Stimulated activated CD4-positive, alpha-beta T cell treated with anti-CD3 and anti-CD28 coated beads, TNF-alpha, amount 100 ng/mL, for 24 hours (primary cell): ENCODE measurements at places on chromosomes 3 and 15.
A peak's percentile ranks its signal among the peaks of the same experiment; 100 is the strongest.

GRCh38 chr3:69823743-69824142, 84.5 kb downstream of the MITF start:
- no peak for DNase-seq

DNA sequence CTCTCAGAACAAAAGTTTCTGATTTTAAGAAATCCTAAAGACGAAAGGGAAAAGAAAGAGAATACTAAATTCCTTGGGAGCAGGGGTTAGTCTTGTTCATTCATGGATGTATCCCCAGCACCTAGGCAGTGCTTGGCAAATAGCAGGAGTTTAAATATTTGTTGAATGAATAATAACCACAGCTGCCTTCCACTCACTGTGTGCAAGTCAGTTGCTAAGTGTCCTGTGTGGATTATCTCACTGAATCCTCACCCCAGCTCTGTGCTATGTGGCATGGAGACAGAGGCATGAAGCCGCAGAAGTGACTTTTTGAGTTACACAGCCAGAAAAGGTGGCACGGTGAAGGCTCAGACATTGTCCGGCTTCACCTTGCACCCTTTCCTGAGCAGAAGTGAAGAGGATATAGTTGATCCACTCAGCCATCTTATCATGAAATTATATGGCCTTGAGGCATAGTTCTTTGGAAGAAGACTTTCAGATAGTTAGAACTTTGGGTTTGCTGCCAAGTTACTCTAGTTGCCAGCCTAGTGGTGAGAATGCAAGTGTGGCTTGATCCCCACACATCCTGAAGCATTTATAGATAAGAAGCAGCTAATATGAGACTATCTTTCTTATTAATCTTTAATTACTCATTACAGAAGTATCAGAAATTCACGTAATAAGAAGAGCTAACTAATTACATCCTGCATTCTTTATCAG, 355.5 kb downstream of the LRTM1 start:
- DNase-seq = no peak

GRCh38 chr15:30933293-30933692, 29.6 kb downstream of the FAN1 start:
- DNase-seq = no peak

DNA sequence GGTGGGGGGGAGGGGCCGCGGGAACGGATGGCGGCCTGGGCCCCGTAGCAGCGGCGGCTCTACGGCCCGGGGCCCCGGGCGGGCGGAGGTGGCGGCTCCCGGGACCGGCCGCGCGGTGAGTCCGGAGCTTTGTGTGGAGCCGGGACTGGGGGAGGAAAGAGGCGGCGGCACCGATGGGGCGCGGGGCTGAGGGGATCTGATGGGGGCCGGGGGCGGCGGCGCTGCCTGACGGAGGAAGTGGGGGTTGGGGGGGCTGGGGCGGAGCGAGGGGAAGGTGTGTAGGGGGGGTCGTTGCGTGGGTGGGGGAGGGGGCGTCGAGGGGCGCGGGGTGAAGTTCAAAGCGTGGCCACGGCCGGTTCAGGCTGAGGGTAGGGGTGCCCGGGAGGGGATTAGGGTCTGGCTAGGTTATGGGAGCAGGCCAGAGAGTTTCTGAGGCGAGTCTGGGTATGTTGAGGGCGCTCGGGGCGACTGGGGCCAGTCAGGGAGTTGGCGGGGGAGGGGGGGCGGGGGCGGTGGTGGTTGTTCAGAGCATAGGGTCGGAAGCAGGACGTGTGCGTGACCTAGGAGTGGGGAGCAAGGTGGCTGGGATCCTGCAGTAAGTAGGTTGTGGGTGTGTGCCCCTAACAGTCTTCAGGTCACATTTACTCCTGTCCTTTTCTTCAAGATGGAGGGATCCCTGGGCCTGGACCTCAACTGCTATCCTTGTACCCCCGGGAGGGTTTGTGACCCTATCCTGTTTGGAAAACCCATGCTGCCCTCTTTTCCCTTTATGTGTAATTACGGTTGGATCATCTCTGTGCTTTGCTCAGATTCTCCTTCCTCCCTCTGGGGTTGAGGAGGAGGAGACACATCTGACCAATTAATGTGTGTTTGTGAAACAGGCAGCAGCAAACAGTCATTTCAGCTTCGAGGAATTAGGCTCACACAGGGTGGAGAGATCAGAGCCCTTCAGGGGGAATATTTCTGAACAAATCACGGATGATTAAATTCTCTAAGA, 644 bp downstream of the ZNF609 start:
- peak; percentile 16 for DNase-seq

DNA sequence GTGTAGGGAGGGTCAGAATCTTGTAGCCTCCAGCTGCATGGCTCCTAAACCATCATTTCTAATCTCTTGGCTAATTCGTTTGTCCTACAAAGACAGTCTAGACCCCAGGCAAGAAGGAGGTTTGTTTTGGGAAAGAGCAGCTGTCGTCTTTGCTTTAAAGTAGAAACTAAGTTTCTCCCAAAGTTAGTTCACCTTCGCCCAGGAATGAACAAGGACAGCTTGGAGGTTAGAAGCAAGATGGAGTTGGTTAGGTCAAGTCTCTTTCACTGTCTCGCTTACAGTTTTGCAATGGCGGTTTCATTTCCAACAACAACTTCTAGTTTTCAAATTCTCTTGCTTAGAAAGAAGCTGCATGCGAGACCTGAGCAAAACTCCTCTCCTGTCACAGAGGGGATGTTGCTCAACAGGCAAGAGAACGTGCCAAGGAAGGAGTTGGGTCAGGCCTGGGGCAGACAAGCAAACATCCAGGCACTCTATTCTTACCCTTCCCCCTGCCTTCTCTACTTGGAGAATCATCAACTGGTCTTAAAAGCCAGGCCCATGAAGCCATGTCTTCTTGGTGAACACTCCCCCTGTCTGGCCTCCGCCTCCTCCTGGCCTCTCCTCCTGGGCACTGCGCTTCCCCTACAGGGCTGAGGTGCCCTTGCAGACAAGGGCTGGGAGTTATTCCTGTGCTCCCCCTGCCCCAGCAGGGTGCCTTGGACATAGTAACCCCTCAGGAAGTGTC, 57.6 kb downstream of the TMEM44 start:
- no peak for DNase-seq

DNA sequence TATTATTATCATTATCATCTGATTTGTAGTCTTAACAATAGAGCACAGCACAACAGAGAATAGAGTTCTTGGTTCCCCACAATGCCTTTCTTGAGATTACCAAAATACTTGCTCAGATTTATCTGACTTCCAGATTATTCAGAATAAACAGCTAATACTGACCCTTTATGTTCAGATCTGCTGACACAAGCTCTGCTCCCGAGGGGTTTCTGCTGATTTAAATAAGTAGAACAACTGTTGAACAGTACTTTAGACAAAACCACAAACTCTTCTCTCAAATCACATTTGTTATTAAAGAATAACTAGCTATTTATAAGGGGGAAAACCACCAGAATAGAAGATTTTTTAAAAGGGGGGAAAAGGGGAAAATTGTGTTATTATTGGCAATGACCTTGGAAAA, 380.2 kb upstream of the ATP11B start:
- no peak for DNase-seq

- no peak for DNase-seq
Measured at GRCh38 chr15:62994975-62995681, 47.4 kb upstream of the TPM1 start.
